Stimulated activated CD8-positive, alpha-beta memory T cell treated with anti-CD3 and anti-CD28 coated beads, Interleukin-7, amount 100 ng/mL, for 1 hour (primary cell): ENCODE measurements at places on chromosomes 11 and 22.

GRCh38 chr11:9689721-9690120 is 25.8 kb downstream of the SWAP70 start:
- no peak for DNase-seq

DNA sequence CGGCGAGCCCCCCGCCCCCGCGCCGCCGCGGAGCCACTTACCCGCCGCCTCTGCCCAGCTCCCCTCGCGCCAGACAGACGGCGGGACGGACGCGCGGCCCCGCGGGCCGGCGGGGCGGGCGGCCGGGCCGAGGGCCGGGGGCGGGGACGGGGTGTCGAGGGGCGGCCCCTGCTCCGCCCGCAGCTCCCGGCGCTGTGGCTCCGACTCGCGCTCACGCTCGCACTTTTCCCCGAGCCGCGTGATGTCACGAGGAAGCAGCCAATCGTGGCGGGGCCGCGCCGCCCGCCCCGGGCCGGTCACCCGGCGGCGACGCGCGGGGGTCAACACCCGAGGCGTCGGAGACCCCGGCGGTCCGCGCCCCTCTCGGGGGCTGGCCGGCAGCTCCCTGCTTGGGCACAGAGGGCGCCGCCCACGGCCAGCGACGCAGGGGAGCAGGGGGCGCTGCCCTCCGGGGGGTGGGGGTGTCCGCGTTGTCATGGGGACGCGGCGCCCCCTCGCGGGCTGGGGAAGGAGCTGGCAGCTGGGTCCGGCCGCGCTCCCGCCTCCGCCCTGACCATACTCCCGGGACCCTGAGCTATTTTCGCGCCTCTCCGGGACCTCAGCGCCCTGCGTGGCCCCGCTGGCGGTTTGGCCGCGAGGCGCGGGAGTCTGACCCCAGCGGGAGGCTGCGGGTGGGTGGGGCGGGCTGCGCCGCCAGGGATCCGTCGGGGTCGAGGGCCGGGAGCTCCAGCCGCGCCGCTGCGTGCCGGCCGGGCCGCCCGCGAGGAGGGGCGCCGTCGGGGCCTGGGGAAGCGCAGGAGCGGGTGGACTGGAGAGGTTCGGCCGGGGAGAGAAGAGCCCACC is at the start of gene CHRM4:
Gene CHRM4 (minus strand): TSS at position 199 of the 843 bp plus-strand sequence. CDS start 5,219 bp downstream, outside the sequence.
- no peak for DNase-seq

DNA sequence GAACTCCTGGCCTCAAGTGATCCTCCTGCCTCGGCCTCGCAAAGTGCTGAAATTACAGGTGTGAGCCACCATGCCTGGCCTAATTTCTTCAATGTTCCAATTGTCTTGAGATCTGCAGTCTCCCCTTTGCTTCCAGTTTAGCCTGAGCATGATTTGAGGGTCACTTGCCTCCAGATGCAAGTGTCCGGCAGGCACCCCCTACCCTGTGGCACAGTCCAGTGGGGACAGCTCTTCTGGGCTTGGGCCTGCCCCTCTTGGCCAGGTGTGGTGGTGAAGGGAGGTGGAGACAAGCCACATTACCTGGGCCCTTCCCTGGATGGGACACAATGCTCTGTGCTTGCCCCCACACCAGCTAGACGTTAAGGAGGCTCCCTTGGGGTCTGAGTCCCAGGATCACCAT is 21.3 kb upstream of the CACNG2 start:
- no peak for DNase-seq

GRCh38 chr22:26547426-26547825 is 35.2 kb upstream of the TFIP11 start:
- DNase-seq: no peak

DNA sequence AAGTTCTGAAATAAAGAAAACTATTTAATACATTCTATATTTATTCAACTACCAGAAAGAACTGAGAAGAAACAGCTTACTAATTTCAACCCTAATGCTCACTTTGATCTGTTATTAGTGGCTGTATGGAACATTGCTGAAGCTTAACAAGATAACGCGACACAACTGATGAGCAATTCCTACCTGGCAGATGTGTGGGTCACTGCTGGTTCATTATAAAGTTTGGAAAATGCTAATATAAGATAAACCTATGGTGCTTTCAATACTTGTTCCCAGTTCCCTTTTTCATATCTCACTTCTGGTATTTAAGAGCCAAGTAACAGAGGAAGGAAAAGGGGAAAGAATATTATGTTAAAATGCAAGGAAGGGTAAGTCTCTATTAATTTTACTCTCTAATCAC is 10.5 kb downstream of the CTSC start:
- DNase-seq: no peak

- DNase-seq: no peak
Measured at GRCh38 chr22:36424901-36425579, 37.3 kb upstream of the MYH9 start.

DNA sequence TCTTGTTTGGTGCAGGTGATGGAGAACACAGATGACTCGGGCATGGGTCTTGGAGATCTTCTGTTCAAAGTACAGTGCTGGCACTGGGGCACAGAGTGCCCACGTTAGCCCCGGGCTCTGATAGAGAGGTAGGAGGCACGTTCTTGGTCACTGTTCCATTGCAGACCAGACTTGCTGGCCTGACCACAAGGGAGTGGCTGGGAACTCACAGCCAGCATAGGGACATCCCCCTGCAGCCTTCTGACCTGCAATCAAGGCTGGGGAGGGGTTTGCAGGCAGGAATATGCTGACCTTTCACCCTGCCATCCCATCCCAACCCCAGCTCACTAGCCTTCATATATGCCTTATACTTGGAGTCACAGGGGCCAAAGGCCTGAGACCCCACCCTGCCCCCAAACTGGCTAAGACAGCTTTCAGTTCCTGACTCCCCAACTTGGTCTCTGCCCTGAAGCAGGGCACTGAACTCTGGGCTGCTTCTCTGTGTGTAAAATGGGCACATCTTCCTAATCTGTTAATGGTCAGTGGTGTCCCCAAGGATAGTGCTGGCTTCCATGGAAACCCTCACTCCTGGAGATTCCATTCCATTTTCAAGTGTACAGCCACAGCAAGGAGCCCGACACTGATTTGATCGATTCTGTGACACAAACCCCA is 4.6 kb downstream of the MRPL49 start:
- no peak for DNase-seq

DNA sequence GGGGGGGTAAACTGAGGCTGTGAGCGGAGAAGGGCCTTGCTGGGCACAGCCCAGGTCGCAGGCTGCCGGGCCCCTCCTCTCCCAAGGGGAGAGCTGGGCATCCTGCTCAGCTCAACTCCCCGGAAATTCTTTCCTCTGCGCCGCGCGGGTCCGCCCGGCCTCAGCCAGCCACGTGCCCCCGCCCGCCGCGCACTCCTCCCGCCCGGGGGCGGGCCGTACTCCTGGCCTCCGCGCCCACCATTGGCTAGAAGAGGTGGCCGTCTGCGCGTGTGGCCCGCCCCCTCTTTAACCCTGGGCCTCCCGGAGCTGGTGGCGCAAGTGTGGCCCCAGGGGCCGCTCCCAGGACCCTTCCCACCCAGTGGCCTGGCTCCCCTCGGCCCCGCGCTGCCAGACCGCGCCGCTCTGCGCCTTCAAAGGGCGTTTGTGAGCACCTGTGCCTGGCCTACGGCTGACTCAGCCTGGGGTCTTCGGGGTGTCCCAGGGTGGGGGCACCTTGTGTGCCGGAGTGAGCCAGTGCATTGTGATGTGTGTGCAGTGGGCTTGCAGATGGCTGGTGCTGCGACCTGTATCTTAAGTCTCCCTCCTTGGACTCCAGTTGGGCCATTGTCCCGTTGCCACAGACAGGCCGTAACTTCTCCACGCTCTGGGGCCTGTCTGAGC is 2.0 kb downstream of the MRGPRF start:
- no peak for DNase-seq

- DNase-seq: no peak
Measured at GRCh38 chr22:44622147-44622427, 79.9 kb upstream of the PRR5 start.

DNA sequence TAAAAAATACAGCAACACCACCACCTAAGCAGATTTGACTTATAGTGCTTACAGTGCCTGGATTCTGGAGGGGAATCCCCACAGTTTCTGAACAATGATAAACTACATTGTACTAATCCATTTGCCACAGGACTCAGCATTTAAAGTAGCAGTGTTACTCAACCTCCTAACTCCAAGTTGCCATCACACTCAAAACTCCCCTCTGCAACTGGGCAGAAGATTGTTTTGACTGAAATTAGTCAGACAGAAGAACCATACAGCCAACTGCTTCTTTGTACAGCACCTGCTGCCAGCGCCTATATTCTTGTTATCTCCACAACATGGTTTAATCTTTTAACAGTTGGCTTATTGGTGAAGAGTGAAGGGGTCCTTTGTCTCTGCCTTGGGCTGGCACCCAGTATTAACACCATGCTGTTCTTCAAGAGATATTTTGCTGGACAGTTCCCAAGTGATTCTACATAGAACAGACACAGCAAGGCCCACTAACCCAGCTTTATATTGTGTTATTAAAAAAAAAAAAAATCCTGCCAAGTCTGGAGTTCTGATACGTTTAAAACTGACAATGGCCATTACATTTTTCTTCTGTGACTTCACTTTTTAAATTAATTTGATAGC is 273.2 kb downstream of the DCDC1 start:
- no peak for DNase-seq

- DNase-seq: no peak
Measured at GRCh38 chr11:67024410-67024809, 1.5 kb downstream of the SYT12 start.

DNA sequence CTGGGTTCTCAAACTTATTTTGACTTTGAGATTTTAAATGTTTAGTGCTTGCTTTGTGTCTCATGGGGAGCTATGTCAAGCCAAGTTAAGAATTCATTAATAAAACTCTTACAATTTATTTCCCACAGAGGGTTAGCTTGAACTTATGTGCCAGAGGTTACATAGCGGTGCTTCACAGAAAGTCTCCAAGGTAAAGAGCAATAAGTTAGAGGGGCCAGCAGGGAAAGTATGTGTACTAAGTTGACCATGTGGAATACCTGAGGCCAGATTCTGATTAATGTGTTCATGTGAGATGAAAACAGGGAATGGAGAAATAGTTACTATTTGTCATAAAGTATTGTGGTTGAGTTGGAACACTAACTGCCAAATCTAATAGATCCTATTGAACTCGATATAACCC is 149.3 kb downstream of the TMEM135 start:
- no peak for DNase-seq

DNA sequence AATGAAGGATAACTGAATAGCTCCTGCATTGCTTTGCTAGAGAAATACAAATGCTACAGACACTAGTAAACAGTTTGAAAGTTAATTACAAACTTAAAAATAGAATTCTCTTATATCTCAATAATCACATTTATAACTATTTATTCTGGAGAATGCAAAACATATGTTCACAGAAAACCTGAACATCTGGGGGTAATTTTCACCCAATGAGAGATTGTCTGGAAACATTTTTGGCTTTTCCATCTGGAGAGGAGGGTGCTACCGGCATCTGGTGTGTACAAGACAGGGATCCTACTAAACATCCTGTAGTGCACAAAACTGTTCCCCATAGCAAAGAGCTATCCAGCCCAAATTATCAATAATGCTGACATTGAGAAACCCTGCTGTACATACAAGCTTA is 378.4 kb upstream of the CHORDC1 start:
- no peak for DNase-seq

DNA sequence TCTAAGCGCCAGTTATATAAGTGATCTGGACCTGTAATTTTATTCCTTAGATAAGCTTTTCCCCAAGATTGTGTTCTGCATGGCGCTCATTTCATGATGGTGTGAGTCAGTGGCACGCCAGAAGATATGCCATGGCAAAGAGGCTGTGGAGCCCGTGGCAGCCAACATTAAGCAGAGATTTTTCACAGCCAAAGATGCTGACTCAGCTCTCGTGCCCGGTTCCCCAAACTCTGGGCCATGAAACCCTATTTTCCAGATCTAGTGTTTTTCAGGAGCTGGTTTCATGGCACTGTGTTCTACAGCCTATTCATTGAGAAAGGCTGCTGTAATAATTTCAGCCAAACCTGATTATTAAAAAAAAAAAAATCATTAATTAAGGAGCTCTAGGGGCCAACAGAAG is 15.4 kb upstream of the LINC01488 start:
- no peak for DNase-seq

DNA sequence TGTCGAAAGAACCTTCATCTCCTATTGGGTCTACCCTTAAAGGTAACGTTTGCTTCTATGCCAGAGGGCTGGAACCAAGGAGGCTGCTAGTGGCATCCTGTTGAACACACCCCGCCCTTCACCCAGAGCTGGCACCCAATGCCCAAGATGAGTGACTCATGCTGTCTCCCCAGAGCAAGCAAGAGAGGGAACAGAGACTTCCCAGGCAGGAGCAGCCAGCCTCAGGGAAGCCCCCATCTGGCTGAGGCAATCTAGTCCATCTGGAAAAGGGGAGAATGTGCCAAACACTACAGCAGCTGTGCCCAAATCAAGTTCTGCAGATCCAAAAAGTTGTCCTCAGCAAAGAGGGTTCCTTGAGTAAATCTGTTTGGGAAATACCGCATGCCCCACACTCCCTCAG is 91.9 kb upstream of the TP53I11 start:
- DNase-seq: no peak

- DNase-seq: no peak
Measured at GRCh38 chr11:128913806-128914205, 22.6 kb downstream of the KCNJ5 start.

DNA sequence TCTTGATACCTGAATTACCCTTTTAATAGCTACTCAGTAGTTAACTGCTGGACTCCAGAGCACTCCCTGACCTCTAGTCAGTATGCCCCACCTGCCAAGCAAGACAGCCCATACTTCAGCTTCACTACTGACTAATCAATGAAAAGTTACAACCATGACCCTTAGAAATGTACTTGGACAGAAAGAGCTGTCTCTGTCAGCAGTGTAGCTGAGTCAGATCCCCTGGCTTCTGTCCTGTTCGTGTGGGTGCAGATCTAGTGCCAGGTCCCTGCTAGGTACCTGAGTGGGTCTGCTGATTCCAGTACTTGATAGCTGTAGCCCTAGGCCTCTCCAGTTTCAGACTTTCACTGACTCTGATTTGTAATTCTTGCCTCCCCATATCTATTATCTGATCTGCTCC is 265.8 kb upstream of the POU2AF2 start:
- no peak for DNase-seq

GRCh38 chr11:1921574-1922141 is 2.2 kb downstream of the TNNT3 start:
- DNase-seq: no peak

GRCh38 chr22:45600790-45601730 is 70.6 kb upstream of the ATXN10 start:
- no peak for DNase-seq

GRCh38 chr11:70265341-70265740 is 5.1 kb upstream of the PPFIA1 start:
- DNase-seq: no peak

GRCh38 chr11:85811624-85812023 is 683 bp upstream of the SYTL2 start:
- DNase-seq: no peak

DNA sequence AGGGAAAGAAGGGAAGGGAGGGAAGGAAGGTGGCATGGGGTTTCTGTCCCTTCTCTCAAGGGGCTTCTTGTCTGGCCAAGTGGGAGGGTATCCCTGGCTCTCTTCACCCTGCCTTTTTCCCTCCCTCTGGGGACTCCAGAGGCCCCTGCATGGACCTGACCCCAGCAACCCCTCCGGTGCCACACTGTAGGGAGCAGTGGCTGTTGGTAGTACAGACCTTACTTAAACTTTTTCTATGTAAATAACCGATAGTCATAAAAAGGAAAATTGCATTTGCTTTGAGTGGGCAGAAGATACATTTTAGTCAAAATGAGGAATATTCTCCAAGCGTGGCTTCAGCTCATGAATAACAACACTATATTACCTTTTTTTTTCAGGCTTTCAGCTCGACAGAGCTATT is 1384.0 kb downstream of the BRD1 start:
- DNase-seq: no peak
